ENCODE measurements at places on chromosomes 11 and 22.

- peak; percentile 50 for DNase-seq
Observed at GRCh38 chr11:18618342-18619025, 15.7 kb downstream of the SPTY2D1 start.

- no peak for DNase-seq
Observed at GRCh38 chr11:37203006-37203405, 605.0 kb upstream of the RAG2 start.

GRCh38 chr11:111327908-111328624 lies 29.7 kb downstream of the POU2AF3 start:
- DNase-seq = no peak

GRCh38 chr11:119892311-119892808 lies 163.4 kb upstream of the NECTIN1 start:
- DNase-seq = no peak

DNA sequence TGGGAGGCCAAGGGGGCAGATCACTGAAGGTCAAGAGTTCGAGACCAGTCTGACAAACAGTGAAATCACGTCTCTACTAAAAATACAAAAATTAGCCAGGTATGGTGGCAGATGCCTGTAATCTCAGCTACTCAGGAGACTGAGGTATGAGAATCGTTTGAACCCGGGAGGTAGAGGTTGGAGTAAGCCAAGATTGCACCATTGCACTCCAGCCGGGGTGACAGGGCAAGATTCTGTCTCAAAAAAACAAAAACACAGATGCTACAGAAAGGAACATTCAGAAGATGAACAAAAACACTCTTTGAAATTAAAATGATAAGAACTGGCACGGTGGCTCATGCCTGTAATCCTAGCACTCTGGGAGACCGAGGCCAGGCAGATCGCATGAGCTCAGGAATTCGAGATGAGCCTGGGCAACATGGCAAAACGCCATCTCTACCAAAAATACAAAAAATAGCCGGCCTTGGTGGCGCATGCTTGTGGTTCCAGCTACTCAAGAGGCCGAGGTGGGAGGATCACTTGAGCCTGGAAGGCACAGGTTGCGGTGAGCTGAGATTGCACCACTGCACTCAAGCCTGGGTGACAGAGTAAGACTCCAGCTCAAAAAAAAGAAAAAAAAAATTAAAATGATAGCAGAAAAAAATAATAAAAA lies 8.5 kb downstream of the RAB6A start:
- peak; percentile 9 for DNase-seq

DNA sequence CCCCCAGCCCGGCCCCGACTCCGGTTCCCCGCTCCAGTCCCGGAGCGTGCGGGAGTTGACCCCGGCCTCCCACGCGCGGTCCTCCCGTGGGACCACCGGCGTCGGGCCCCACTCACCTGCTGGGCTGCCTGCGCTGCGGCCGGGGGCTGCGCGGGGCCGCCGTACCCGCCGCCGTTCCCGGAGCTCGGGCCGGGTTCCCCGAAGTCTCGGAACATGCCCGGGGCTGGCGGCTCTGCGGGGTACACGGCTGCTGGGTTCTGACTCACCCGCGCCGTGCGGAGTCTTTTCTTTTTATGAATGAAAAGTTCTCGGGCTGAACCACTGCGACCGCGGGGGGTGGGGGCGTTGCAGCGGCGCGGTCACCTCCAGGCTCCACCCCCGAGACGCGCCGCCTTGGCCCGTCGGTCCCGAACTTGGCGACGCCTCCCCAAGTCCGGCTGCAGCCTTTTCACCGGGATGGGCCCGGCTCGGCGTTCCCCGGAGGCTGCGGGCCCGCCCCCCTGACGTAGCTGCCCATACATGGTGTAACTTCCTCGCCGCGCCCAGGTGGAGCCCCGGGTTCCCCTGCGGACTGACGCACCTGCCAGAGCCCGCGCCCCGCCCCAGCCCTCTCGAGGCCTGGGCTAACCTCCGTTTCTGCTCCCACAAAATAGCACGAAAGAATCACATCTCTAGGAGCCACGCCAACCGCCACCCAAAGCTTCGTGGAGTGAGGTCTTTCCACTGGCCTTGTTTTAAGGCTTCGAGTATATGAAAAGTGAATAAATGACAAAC lies at the start of gene FOSL1:
TSS of gene FOSL1 (minus strand) at position 264 of the 774 bp plus-strand sequence. CDS start at position 215, 49 bp downstream.
- peak; percentile 98 for DNase-seq

DNA sequence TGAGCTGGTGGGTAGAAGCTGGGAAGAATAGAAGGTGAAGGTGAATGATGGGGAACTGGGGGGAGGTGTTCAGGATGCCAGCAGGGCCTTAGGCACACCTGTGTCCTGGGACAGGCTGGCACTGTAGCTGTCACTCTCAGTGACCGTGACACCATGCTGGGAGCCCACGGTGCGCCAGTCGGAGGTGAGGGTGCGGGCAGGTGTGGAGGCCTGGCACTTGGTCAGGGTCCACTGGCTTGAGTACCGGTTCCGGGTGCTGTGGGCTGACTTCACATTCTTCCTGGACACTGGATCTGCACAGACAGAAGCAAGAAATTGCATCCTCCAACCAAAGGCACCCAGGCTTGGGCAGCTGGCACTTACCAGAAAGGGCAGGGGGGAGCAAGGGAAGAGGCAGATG lies 103.8 kb downstream of the CEP164 start:
- no peak for DNase-seq

- DNase-seq = peak; percentile 89
Observed at GRCh38 chr11:124961972-124962609, 8.1 kb downstream of the CCDC15 start.

- no peak for DNase-seq
Observed at GRCh38 chr11:127002669-127003259, 2.2 kb upstream of the KIRREL3 start.

GRCh38 chr11:92477686-92478085 lies 253.1 kb downstream of the FAT3 start:
- no peak for DNase-seq

GRCh38 chr11:8905528-8906165 lies 5.3 kb upstream of the AKIP1 start:
- peak; percentile 96 for DNase-seq

GRCh38 chr11:66259956-66260355 lies 8.5 kb upstream of the RAB1B start:
- no peak for DNase-seq

- no peak for DNase-seq
Observed at GRCh38 chr11:100273066-100273815, 413.8 kb upstream of the ARHGAP42 start.

GRCh38 chr11:121328176-121328966 lies 35.8 kb downstream of the SC5D start:
- DNase-seq = no peak

DNA sequence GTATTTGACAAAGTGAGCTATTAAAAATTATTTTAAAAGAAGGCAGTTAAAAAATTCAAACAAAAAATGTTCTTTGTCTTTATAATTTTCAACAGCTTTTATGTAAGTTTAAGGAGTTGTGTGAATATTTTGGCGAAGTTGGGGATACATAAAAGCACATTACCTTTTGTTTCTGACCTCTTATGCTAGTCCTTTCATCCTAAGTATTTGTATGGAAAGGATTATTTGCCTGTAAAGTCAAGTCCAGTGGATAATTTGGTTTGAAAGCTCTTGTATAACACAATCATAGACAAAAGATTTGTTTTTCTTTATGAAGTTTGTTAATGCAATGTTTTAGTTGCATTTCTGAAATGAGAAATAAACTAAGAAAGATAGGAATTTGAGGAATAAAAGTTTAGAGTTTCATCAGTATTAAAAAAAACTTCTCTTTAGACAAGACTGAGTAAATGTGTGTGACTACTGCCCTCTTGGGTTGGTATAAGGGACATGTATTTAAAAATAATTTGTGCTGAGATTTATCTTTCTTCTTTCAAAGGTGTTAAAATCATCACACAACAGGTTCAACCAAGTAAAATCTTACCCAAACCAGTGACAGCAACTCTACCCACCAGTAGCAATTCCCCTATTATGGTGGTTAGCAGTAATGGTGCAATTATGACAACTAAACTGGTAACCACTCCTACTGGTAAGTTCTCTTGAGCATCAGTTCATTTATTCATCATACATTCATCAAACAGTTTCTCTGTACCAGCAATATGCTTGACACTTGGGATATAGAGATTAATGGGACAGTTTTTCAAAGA lies 68.2 kb downstream of the EMSY start:
- DNase-seq = peak; percentile 64

- DNase-seq = peak; percentile 26
Observed at GRCh38 chr11:132848336-132848735, 684.0 kb downstream of the OPCML start.

- DNase-seq = no peak
Observed at GRCh38 chr11:69512790-69513189, 31.3 kb downstream of the LINC01488 start.

- DNase-seq = peak; percentile 70
Observed at GRCh38 chr22:47328550-47329243, 566.2 kb downstream of the TBC1D22A start.

DNA sequence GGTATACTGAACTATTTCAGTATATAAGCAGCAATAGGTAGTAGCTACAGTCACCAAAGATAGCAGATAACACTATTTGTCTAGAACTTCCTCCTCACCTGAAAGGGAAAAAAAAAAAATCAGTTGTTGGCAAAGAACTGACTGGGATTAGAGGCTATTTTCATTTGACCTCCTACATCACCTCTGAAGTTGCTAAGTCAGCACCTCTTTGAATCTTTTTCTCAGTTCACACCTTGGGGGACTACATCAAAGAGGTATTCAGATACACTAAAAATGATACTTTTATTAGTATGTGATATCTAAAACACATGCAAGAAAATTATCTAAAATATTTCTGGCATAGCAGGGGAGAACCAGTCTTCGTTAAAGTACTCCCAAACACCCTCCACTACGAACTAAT lies 16.2 kb downstream of the MSANTD2 start:
- DNase-seq = no peak

DNA sequence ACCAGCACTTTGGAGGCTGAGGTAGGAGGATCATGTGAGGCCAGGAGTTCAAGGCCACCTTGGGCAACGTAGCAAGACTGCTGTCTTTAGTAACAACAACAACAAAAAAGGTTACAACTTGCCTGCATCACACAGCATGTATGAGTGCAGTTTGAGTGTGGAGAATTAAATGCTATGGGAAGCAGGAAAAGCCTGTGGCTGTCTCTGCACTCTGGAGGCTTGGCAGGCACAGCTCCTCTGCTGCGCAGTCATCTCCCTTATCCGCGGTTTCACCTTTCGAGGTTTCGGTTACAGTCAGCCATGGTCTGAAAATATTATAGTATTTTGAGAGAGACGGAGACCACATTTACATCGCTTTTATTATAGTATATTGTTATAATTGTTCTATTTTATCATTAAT lies 2.9 kb downstream of the MICAL2 start:
- DNase-seq = peak; percentile 55

DNA sequence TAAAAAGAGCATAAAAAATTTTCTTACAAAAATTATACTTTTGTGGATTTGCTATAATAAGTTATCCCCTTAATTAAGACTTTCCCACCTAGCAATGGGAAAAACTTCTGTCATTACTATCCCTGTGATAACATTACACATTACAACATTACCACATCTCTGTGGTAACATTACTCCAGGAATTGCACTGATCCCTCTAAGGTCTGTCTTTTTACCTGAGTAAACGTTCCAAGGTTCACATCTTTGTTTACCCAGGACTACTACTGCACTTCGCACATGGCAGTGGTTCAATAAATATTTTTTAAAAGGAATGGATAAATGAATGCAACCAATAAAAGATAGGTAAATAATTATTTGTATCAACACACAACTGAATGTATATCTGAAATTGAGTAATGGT lies 92.4 kb upstream of the NOX4 start:
- DNase-seq = no peak

DNA sequence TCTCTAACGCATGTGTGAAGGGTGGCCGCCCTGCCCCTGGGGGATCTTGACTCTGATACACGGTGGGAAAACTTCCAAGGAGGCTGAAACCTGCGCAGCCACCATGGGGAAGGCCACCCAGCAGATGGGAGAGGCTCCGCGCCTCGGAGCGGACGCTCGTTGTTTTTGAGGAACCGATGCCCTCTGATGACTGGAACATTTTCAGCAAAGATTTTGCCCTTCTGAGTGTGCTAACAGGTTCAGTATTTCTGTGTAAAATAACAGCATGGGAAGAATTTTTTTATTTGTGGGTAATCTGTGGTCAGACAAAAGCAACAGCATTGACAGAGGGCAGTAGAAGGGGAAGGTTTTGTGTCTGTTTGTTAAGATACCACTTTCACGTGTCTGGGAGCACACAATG lies 16.7 kb downstream of the MB start:
- no peak for DNase-seq

GRCh38 chr11:106697058-106697457 lies 321.2 kb downstream of the GUCY1A2 start:
- DNase-seq = peak; percentile 84

DNA sequence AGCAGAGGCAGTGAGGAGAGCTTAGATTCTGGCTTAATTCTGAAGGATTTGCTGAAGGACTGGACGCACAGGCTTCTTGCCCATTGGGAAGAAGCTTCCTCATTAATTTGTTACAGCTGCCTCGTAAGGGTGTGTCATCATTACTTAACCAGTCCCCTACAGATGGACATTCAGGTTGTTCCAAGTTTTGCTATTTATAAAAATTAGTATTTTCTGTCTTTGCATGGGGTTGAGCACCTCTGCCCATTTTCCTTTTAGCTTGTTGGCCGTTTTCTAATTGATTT lies 38.1 kb downstream of the CAPN1 start:
- peak; percentile 12 for DNase-seq

- no peak for DNase-seq
Observed at GRCh38 chr11:17578958-17579357, 31.9 kb downstream of the OTOG start.

GRCh38 chr11:94550513-94550912 lies 6.8 kb downstream of the FUT4 start:
- no peak for DNase-seq

DNA sequence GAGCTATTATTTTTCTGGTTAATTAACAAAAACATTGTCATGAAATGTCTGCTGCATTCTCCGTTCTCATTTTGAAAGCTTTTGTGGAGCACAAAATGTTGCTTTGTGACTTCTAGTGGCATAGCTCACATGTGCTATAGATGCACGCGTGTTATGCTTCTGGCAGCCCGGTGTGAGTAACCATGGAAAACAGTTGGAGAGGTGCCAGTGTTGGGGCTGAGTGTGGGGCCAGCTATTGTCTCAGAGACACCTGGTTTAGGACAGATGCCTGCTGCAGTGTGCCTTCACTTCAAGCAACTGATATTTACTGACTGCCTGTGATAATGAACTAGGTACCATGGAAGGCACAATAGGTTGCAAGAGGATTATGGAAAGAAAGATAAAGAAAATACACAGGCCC lies 760.6 kb downstream of the NTM start:
- DNase-seq = no peak

Measured in cardiac fibroblast (primary cell).